ENCODE measurements at places on chromosomes 12 and 14.
A peak's percentile ranks its signal among the peaks of the same experiment; 100 is the strongest.

GRCh38 chr12:116595672-116596071, 36.5 kb downstream of the MAP1LC3B2 start:
- DNase-seq, result no peak

DNA sequence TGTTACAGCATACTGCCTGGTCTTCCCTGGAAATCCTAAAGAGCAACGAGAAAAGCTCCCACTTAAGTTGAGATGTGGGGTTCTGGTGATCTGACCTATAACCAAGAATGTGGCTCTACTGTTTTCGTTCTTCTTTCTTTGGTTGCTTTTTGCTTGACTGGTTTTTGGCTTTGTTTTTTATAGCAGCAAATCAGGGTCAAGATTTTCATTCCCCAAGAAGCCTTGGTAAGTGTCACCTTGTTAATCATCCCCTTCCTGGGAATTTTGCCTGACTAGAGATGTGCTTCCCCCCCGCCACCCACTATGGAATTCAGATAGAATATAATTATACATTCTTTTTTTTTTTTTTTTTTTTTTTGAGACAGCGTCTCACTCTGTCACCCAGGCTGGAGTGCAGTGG, 116.7 kb upstream of the FOXN3 start:
- DNase-seq, result no peak

GRCh38 chr14:93749076-93749420, 39.2 kb downstream of the PRIMA1 start:
- no peak for DNase-seq

DNA sequence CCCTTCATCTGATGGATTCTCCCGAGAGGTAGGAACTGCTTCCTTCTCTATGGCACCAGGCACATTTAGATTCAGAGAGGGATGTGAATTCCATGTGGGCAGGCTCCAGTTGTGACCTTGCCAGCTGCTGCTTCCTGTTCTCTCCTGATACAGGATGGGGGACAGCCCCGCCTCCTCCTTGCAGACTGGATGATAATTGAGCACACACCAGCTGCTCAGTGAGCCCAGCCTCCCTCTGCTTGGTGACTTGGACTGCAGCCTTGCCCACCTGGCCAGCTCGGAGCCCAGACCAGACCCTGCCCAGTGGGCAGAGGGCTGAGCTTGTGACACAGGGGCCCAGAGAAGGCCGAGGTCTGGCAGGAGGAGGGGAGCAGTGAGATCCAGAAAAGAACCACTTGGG, 90.2 kb downstream of the CALM1 start:
- no peak for DNase-seq

GRCh38 chr14:76480426-76480825, 104.5 kb downstream of the ESRRB start:
- DNase-seq, result no peak

GRCh38 chr12:104680070-104680469, 223.3 kb downstream of the CHST11 start:
- no peak for DNase-seq

- peak; percentile 12 for DNase-seq
These were observed 507 bp downstream of the SPTSSA start for GRCh38 chr14:34461334-34462131.

DNA sequence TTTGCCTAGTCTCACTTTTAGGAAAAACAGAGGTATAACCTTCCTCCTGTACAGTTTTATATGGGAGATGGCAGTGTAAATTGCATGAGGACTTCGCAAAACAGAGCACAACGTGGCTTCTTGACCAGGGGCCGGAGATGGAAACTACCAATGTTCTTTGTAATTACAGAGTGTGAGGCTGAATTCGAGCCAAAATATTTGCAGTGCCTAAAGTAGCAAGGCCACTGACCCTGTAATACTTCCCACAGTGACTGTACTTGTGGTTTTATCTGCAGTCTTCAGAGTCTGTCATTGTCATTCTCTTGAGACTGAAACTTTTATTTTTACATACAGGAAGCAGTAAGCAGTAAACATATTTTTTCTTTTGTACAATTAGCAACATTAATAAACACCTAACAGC, 98.9 kb downstream of the RERG start:
- no peak for DNase-seq

DNA sequence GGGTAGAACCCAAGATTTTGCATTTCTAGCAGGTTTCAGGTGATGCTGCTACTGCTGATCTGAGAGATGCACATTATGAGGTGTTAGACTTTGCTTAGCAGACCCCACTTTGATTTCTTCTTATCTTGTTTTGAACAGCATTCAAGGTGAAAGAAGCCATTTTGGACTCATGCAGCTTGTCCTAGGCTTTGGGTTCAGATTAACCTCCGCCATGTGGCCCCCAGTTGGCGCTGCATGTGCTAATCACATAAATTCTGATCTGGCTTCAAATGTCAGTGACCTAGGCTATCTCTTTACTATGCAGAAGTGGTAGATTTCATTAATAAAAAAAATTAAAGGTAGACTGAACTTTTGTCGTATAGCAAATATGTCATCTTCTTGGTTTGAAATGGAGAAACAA, 89.8 kb upstream of the DYRK2 start:
- no peak for DNase-seq

- no peak for DNase-seq
These were observed 1.9 kb downstream of the LRRK2 start for GRCh38 chr12:40226705-40227104.

DNA sequence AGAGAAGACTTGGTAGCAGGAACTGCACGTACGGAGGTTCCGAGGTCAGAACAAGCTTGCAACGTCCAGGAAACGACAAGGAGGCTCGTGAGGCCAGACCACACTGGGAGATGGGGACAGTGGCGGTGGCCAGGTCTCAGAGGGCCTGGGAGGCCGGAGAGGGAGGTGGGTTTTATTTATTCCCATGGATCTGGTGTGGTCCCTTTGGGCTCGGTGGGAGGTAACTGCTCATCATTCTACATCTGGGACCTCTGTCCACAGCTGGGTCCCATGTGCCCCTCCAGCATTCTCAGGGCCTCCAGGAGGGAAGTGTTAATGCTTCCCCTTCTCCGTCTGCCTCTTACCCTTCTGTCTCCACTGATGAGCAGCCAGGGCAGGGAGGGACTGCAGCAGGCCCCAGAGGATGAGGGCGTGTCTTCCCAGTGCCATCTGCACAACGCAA, 35.7 kb upstream of the NCOR2 start:
- no peak for DNase-seq

- DNase-seq, result no peak
These were observed 18.1 kb upstream of the PRICKLE1 start for GRCh38 chr12:42607584-42608058.

GRCh38 chr12:109725321-109726105, 11.9 kb downstream of the FAM222A start:
- no peak for DNase-seq

All from T-helper 17 cell (primary cell).